ENCODE measurements at places on chromosomes 11 and 22.

DNA sequence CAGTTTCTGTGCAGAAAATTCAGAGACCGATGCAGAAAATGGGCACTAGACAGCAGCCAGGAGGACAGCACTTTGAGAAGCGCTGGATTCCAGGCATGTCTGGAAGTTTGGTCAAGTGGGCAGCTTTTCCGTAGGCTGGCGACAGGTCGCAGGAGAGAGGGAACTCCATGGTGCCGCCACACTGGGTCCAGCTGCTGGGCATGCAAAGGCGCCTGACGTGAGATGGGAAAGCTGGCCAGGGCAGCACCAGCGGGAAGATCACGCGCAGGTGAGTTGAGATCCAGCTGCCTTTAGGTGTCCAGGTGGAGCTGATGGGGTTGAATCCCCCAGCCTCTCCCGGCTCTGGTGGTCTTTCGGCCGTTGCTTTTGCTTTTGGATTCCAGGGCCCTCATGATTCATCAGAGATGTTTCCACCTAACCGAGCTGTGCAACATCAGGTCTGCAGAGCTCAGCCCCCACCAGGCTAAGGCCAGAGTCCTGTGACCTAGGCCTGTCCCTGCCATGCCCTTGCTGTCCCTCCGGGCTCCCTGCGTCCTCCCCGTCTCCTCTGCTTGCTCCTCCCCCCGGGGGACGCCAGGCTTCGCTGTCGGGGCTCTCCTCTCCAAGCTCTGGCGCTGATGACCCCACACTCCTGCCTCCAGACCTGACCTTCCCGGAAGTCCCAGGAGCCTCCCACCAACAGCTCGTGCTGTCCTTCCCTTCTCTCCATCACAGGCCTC, 1001.7 kb downstream of the BRD1 start:
- DNase-seq: no peak

GRCh38 chr11:15985127-15985859, 371.1 kb downstream of the SOX6 start:
- DNase-seq: no peak

GRCh38 chr22:17370026-17370765, 936 bp downstream of the CECR2 start:
- no peak for DNase-seq

- no peak for DNase-seq
These were observed 811.0 kb upstream of the CCDC90B start for GRCh38 chr11:84097186-84097585.

DNA sequence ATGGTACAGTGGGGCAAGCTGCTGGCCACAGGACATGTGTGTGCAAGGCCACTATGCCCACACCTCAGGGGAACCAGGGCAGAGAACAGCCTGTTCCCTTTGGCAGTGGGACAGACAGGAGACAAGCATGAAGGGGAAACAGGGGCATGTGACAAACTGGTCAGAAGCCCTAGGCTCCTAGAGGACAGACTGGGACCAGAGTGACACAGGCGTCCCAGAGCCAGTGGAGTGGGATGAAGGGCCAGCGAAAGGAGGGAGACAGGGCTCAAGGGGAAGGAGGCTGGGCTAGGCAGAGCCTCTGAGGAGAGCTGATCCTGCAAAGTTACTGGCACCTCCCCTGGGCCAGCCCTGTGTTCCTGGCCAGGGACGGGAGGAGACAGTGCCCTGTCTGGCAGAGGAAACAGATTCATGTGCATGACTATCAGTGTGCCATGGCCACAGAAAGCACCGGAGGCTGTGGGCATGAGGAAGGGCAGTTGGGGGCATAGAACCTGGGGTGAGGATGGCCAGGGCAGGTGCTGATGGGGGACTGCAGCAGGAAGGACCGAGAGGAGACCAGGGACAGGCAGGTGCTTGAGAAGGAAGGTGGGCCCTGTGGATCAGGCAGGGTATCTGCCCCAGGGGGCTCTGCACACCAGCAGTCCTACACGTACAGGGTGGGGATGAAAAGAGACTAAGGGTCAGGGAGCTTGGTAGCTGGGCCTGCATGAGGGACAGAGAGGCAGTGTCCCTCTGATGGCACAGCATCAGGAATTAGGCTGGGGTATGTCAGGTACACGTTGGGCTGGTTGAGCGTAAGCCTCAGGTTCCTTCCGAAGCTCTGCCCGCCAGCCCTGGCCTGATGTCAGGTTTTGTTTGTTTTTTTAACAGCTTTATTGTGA, 9.8 kb downstream of the DERL3 start:
- no peak for DNase-seq

- DNase-seq: no peak
These were observed 12.2 kb upstream of the IFITM3 start for GRCh38 chr11:332651-333480.

- no peak for DNase-seq
These were observed 7.3 kb downstream of the OAF start for GRCh38 chr11:120217941-120218694.

DNA sequence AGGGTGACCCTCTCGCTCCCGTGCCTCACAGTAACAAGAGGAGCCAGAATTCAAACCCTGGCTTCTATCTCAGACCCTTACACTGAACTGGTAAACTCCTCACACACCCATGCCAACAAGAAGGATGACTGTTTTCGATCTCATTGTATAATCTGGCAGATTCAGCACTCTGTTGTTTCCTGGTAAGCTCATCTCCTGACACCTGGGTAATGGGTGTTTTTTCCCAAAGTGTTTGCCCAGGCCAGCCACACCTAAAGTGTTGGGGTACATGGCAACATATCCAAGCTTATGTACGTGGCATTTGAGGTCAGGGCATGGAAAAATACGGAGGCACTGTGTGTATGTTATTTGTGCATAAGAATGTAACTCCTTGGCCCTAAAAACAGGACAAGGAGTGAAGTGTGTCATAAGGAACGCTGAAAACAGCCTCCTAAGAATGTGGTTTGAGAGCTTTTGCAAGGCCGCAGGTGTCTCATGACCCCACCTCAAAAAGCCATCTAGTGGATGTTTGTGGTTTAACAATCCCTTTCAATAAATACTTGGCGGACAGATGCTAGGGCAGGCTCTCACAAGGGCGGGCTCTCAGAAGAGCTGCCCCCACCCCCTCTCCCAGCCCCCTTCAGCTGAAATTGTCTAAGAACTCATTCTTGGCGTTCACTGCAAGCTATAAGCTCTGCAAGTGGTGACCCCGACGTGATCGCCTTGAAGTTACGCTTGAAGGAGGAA, at the start of gene MS4A15:
Gene MS4A15, plus strand, starts transcription at position 561 of the 726 bp plus-strand sequence. CDS start 6,867 bp downstream, outside the sequence.
- no peak for DNase-seq

DNA sequence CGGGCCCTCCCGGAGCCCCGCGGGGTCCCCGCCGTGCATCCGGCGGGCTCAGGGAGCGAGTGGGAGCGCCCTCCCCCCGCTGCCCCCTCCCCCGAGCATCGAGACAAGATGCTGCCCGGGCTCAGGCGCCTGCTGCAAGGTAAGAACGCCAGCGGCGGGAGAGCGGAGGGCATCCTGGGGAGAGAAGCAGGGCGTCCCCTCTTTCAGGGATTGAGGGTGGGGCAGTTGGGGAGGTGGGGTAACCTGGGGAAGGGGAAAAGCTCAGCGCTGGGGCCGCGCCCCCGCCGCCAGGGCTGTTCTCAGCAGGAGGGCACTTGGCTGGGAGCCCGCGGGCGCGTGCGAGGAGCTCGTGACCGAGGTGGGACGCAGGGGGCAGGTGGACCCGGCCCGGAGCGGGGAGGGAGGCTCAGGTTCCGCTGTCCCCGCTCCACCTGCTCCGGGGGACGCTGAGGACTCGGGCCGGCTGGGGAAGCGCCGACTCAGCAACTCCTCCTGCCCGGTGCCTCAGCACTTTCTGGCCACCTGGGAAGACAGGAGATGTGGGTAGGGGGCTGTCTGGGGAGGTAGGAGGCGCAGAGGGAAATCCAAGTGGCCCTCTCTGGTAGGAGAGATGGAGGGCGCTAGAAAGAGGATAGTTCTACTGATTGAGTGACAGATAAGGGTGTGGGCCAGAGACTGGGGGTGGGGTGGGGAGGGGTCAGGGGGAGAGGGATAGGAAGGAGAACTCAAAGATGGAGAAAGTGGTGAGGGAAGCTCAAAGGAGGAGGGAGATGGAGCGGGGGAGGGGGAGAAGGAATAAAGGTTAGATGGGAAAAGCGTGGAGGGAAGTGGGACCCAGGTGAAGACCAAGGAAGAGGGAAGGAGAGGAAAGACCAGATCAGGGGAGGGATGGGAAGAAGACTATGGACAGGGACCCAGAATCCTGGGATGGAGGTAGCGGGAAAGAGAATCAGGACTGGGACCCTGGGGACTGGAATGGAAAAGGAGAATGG, 726 bp downstream of the RTN4RL2 start:
- DNase-seq: no peak

DNA sequence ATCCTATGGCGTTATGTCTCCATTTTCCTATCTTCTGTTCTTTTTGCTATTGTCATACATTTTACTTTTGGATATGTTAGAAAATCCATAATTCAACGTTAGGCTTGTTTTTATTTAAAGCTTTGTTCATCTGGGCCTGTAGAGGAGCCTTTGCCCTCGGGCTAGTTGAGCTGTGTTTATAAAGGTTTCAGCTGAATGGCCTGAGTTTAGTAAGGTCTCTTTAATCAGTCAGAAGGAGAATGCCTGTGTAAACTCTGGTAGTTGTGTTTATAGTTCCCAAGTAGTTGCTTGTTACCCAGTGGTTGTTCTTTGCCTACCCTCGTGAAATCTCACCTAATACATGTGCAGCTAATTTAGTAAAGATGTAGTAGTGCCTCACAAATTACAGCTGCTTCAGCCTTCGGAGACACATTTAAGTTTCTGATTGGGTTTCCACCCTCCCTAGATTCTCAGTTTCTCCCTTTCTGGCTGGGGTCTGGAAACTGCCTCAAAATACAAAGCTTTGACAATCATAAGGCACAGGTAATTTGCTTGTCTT, 33.1 kb downstream of the MTMR3 start:
- no peak for DNase-seq

DNA sequence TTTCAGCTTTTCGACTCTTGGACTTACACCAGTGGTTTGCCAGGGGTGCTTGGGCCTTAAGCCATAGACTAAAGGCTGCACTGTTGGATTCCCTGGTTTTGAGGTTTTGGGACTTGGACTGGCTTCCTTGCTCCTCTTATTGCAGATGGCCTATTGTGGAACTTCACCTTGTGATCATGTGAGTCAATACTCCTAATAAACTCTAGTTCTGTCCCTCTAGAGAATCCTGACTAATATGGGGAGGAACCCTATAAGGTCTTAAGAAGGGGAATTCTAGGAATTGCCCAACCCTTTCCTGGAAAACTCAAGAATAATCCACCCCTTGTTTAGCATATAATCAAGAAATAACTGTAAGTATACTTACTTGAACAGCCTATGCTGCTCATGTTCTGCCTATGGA, 491.8 kb downstream of the TMEM135 start:
- no peak for DNase-seq
